ENCODE measurements at places on chromosomes 12 and 14.

- DNase-seq = peak; percentile 3
Measured at GRCh38 chr14:70416338-70416724, 559 bp downstream of the SYNJ2BP start.

DNA sequence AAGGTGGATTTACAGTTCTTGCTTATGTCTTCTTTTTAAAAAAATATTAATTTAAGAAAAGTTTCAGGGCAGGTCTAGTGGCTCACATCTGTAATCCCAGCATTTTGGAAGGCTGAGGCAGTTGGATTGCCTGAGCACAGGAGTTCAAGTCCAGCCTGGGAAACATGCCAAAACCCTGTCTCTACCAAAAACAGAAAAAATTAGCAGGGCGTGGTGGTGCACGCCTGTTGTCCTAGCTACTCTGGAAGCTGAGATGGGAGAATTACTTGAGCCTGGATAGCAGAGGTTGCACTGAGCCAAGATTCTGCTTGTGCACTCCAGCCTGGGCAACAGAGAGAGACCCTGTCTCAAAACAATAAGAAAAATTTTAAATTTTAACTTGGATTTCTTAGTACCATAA is 5.4 kb upstream of the TAS2R46 start:
- DNase-seq = no peak

- DNase-seq = no peak
Measured at GRCh38 chr14:106622200-106622745, 1095.9 kb downstream of the TMEM121 start.

- DNase-seq = no peak
Measured at GRCh38 chr14:69408331-69408960, 10.0 kb downstream of the SLC39A9 start.

GRCh38 chr12:16506394-16506793 is 99.6 kb downstream of the LMO3 start:
- DNase-seq = no peak

DNA sequence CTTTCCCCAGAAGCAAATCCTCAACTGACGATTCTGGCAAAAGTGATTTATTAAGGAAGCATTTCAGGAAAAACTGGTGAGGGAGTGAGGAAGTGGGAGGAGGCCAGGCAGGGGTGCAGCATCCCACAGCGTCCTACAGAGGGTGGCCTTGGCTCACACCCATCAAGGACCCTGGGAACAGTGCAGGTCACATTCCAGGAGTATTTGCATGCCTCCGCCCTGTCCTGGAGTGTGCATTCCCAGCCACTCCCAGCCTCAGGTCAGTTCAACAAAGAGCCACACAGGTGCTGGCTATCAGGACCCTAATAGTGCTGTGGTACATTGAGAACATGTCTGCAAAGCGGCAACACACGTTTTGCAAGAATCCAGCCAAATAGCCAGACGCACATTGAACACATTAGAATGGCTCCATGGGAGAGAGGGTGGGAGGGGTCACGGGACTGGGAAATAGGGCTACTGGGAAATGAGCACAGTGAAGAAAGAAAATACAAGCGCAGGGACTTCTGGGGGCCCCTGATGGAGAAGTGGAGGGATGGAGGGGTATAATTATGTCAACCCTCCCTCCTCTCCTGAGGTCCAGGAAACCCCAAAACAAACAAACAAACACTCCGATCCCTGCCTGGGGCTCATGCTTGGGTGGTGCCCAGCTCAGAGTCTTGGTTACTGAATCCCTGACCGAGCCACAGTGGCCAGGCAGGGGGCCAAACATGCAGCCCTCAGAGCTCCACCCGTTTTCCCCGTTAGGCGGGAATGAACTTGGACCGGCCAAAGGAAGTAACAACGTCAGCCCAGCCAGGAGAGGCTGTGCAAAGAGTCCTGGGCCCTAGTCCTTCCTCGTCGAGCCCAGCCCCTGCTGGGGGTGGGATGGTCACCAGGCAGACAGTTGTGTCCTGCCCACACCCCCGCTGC is 36.5 kb downstream of the CMKLR1 start:
- no peak for DNase-seq

GRCh38 chr14:96103560-96104460 is 64.6 kb downstream of the C14orf132 start:
- DNase-seq = no peak

DNA sequence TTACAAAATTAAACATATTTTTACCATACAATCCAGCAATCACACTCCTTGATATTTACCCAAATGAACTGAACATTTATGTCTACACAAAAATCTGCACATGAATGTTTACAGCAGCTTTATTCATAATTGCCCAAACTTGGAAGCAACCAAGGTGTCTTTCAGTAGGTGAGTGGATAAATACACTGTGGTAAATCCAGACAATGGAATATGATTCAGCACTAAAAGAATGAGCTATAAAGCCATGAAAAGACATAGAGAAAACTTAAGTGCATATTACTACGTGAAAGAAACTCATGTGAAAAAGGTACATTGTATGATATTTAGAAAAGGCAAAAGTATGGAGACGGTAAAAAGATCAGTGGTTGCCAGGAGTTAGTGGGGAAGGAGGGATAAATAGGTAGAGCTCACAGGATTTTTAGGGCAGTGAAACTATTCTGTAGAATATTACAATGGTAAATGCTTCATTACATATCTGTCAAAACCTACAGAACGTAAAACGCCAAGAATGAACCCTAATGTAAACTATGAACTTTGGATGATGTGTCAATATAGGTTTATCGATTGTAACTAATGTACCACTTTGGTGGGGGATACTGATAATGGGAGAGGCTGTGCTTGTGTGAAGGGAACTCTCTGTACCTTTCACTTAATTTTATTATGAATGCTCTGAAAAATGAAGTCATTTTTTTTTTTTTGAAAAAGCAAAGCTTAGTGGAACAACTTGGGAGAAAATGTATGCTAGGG is 295.7 kb downstream of the CEP128 start:
- no peak for DNase-seq

GRCh38 chr12:87136330-87136976 is 880.3 kb upstream of the MGAT4C start:
- DNase-seq = no peak

- DNase-seq = no peak
Measured at GRCh38 chr12:122569288-122569687, 42.2 kb downstream of the KNTC1 start.

DNA sequence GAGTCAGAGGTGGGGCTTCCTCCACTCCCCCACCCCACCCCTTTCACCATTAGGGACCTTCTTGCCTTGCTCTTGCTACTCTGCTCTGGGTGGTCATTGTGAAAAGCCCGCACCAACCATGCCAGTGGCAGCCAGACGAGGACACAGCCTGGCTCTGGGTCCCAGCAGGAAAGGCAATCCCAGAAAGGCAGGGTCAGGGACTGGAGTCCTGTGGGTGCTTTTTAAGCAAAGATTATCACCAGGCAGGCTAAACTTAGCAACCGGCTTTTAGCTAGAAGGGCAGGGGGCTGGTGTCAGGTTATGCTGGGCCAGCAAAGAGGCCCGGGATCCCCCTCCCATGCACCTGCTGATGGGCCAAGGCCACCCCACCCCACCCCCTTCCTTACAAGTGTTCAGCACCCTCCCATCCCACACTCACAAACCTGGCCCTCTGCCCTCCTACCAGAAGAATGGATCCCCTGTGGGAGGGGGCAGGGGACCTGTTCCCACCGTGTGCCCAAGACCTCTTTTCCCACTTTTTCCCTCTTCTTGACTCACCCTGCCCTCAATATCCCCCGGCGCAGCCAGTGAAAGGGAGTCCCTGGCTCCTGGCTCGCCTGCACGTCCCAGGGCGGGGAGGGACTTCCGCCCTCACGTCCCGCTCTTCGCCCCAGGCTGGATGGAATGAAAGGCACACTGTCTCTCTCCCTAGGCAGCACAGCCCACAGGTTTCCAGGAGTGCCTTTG is 1.2 kb upstream of the GAPDH start:
- DNase-seq = peak; percentile 45

- DNase-seq = no peak
Measured at GRCh38 chr12:112463478-112463877, 44.7 kb downstream of the PTPN11 start.

- no peak for DNase-seq
Measured at GRCh38 chr12:95191060-95191696, 26.1 kb downstream of the FGD6 start.

GRCh38 chr14:54532111-54533012 is 22.7 kb downstream of the CGRRF1 start:
- no peak for DNase-seq

GRCh38 chr12:98227162-98227561 is 288.2 kb upstream of the TMPO start:
- peak; percentile 6 for DNase-seq

DNA sequence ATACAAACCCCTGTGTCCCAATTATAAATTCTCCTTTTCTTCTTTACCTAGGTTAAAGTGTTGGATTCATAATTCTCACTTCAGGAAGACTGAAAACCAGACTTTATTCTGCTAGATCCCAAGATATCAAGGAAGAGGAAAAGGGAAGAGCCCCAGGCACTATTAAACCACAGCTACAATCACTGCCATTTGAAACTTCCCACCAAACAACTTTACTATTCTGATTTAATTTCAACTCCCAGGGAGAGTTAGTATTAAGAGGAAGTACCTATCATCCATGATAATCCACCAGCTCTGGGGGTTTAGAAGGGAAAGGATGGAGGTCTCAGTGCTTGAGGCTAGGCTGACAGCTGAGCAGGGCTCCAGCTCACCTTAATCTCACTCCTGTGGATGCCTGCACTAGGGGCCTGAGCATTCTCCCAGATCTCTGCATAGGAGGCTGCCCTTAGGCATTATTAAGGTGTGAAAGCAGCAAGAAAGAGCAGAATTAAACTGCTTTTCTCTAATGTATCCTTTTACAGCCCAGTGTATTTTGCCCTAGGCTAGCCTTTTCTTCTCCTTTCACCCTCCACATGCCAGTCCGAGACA is 52.9 kb downstream of the MYF5 start:
- no peak for DNase-seq

- peak; percentile 38 for DNase-seq
Measured at GRCh38 chr12:105060715-105061378, 23.4 kb downstream of the ALDH1L2 start.

- no peak for DNase-seq
Measured at GRCh38 chr12:131460520-131460919, 250.4 kb upstream of the SFSWAP start.

- DNase-seq = no peak
Measured at GRCh38 chr14:92471919-92472318, 41.7 kb upstream of the RIN3 start.

DNA sequence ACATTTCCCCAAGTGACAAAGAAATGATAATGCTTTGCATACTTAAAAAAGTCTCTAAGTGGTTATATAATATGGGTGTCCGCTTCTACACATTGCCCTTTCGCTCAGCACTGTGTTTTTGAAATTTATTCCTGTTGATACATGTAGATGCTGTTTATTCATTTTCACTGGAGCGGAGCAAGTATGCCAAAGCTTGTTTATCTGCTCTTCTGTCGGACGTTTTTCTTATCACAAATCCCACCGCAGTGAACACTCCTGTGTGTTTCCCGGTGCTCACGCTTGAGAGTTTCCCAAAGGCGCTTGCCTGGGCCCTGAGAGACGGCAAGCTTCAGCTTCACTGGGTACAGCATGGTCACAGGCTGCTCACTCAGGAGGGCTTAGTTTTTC is 50.2 kb downstream of the TPCN1 start:
- no peak for DNase-seq

GRCh38 chr12:47126246-47126645 is 46.5 kb upstream of the AMIGO2 start:
- no peak for DNase-seq

Measured in NCI-H2029 treated with DMSO at 0.1 percent for 48 hours (cell line).